ENCODE measurements at places on chromosomes 7 and 10.

DNA sequence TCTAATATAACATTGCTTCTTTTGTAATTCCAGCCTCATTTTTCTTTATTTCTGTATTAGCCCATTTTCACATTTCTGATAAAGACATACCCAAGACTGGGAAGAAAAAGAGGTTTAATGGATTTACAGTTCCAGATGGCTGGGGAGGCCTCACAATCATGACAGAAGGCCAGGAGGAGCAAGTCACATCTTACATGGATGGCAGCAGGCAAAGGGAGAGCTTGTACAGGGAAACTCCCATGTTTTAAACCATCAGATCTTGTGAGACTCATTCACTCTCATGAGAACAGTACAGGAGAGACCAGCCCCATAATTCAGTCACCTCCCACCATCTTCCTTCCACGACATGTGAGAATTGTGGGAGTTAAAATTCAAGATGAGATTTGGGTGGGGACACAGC lies 510.3 kb downstream of the CNTNAP2 start:
- no peak for DNase-seq

GRCh38 chr7:84122582-84123360 lies 71.8 kb downstream of the SEMA3A start:
- DNase-seq: no peak

DNA sequence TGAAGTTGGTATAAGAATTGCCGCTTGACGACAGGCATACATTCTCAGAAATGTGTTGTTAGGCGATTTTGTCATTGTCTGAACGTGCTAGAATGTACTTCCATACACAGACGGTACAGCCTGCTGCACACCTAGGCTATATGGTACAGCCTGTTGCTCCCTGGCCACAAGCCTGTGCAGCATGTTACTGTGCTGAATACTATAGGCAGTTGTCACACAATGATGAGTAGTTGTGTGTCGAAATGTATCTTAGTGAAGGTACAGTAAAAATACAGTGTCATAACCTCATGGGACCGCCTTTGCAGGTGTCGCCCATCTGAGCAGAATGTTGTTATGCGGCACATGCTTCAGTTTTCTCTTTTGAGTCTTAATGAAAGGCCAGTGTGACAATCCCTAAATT lies 66.5 kb downstream of the SHH start:
- no peak for DNase-seq

DNA sequence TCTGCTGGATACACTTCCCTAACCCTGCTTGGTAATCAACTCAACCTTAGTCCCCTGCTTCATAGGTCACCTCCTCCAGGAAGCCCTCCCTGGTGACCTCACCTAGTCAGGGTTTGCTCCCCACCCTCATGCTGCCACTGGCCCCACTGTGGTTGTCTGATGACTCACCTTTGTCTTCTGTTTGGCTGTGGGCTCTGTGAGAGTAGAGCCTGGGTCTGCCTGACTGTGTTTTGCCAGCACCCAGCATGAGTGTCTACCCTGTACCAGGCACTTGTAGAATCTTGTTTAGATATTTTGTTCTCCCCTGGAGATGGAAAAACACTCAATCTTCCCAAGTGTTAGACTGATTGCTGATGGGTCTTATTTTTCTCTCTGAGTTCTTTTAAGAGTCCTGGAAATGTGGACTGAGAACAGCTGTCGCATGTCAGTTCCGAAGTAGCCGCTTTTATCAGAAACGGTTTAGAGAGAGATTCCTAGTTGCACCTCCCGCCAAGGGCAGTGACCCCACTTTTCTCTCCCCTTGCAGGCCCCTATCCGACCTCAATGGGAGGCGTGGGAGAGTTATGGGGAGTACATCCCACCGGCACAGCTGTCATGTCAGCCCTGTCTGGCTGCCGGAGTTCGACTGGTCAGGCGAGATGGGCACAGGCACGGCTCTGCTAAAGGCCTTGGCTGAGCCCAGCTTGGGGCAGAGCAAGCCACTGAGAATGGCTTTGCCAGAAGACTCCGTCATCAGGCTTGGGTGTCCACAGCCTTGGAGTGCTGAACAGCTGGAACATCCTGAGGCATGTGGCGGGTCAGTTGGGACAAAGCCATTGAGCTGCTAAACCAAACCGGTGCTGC lies 134.3 kb downstream of the GRK5 start:
- no peak for DNase-seq

DNA sequence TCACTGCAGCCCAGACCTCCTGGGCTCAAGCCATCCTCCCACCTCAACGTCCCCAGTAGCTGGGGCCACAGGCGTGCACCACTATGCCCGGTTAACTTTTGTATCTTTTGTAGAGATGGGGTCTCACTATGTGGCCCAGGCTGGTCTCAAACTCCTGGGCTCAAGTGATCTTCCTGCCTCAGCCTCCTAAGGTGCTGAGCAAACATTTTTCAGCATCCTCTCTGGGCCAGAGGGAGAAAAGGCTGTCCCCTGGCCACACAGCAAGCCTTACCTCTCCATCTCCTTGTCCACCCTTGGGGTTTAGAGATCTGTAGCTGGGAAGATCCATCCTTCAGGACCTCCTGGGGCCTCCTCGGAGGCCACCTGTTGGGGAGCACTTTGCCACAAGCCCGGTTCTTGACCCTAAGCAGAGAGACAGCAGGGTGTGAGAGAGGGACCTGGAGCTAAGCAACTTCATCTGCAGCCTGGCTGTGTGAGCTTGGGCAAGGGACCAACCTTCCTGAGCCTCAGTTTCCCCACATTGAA lies 85.8 kb downstream of the MYL10 start:
- no peak for DNase-seq

- DNase-seq: no peak
These were observed 5.9 kb upstream of the GPAM start for GRCh38 chr10:112189465-112189864.

- DNase-seq: no peak
These were observed 37.3 kb downstream of the KIF20B start for GRCh38 chr10:89738551-89739209.

DNA sequence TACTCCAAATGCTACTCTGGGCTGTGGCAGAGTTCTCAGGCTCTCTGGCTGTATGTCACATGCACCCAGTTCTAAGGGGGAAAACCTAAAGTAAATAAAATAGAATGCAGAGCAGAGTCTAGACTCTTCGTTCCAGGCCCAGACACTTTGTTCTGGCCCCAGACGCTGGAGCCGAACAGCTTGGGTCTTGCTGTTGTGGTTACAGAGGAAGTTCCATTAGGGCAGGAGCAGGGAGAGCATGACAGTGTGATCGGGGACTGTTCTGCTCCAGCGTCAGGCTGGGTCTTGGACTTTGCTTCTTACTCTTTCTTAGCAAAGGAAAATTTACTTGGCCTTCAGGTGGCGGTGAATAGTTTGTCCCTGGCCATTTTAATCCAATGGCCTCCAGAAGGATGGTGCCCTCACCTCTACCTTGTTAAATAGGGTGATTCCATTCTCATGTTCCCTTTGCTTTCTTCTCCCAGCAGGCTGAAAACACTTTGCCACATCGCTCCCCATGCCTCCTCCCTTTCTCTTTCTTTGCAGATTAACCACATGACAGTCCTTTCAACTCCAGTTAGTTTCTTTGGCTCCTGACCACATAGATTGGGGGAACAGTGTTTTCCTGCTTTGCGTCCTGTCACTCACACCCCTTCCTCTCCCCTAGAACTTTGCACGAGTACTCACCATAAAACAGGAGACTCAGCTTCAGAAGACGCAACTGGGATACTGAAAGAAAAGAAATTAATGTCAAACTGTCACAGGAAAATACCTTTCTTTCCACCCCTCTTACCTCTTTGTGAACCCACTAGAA lies 730.8 kb downstream of the SUGCT start:
- DNase-seq: no peak

GRCh38 chr7:95104739-95105138 lies 197.3 kb downstream of the PPP1R9A start:
- DNase-seq: no peak

DNA sequence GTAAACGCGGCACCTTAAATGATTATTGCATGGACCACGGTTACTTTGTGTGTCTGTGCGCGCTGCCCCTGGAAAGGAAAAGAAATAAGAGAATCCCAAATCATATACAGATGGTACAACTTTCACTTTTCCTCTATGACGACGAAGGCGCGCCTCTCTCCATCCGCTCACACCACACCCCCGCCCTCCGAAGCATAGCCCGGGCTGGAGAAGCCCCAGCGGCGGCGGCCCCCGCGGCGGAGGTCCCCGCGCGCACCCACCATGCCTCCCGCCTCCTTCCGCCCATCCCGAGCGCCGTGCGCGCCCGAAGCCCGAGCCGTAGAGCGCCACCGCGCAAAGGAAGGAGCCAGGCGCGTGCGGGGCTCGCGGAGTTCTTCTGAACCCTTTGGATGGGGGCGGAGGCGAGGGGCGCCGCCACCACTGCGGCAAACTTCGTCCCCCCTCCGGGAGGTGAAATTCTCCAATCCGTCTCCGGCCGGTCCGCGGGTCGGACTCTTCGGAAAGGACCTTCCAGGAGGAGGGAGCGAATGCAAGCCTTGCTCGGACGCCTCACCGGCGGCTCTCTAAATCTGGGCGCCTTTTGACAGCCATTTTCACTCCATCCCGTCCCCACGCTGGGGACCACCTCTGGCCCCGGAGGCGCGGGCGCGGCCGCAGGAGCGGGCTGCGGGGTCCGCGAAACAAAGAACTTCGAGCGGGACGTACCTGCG lies 588 bp downstream of the GLI3 start:
- DNase-seq: no peak

- no peak for DNase-seq
These were observed 75.9 kb upstream of the HGF start for GRCh38 chr7:81845744-81846241.

DNA sequence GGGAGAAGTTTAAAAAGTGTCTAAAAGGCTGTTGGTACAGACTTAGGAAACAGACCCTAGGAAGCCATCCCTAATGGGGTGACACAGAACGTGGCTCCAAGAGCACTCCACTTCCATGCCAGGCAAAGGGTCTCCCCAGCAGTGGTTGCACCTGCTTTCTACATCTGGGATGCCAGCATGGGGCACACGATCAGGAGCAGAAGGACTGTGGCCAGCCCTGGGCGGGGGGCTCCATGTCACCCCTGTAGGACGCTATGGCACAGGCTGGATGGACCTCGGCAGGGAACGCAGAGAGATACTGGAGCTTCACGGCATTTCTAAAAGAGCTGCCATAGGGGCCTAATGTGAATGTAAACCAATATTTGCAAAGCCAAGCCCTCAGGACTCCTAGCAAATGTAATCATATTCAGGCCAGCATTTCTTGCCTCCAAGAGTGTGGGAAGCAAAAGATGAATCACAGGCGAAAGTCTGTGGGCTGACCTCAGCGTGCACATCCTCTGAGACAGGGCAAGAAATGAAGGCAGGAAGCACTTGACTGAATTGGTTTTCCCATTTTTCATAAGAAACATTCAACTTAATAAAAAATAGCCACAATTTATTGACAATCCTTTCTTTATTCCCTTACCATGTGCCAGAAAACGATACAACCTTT lies 93.9 kb downstream of the ATXN7L1 start:
- DNase-seq: no peak

- no peak for DNase-seq
These were observed 31.9 kb downstream of the SAMD8 start for GRCh38 chr10:75143353-75143752.

DNA sequence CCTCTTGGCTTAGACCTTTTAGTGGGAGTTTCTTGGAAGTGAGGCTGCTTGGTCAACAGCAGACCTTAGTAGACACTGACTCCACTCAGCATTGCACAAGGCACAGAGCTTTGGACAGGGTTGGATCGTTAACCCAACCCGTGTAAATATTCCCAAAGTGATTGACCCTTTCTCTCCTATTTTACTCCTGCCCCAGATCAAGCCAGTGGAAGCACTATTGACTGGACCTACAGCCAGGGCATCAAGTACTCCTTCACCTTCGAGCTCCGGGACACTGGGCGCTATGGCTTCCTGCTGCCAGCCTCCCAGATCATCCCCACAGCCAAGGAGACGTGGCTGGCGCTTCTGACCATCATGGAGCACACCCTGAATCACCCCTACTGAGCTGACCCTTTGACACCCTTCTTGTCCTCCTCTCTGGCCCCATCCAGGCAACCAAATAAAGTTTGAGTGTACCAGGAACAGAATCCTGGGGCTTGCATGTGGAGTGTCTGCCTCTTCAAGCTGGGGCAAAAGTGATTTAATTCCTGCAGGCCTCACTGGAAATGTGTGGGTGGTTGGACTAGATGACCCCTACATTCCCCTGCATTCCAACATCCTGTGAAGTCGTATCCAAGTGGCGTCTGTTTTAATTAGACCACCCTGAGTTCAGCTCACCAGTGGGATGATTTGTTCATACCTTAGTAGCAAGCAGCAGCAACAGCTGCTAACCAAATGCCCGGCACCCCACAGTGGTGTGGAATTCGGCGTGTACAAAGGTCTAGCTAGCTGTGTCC lies 7.5 kb downstream of the CPA1 start:
- DNase-seq: no peak

- no peak for DNase-seq
These were observed 127.9 kb downstream of the MARCHF5 start for GRCh38 chr10:92418891-92419290.

GRCh38 chr7:41437257-41438196 lies 265.4 kb downstream of the INHBA start:
- DNase-seq: no peak

DNA sequence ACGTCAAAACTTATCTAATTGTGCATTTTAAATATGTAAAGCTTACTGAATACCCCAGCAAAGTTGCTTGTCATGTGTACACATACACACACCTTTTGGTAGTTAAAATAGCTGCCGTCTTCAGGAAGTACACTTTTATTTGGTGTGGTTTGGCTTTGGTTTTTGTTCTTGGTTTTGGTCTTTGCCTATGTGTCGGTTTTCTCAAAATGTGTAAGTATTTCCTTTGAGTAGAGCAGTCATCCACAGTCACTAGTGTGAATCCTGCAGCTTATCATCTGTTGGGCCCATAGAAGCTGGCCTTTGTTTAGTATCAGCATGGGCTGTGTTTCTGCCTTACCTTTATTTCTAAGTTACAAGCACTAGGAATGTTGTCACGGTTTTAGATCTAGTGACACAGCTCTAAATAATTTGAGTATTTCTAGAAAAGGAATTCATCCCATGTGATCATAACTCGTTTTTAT lies 35.3 kb downstream of the NET1 start:
- no peak for DNase-seq

DNA sequence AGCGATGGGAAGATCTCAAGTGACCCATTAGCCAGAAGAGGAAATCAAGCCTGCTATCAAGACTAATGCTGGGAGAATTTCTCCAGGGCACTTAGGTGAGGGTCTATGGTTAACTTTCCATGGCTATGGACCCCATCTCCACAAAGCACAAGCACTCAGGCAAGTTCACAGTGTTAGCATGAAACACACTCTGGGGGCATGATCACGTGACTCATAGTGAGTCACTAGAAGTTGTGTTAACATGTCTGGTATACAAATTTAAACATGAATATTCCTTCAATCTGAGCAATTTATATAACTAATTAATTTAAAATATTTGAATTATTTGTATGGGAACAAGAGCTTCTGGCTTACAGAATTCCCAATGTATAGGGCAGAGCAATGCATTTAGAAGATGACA lies 131.8 kb downstream of the FAM204A start:
- DNase-seq: no peak

GRCh38 chr7:102313997-102314780 lies 27.5 kb downstream of the SH2B2 start:
- no peak for DNase-seq
